ENCODE measurements at places on chromosomes 11 and 22.

GRCh38 chr22:45563362-45564040, 60.8 kb downstream of the FBLN1 start:
- DNase-seq: no peak

- no peak for DNase-seq
Observed at GRCh38 chr11:33652431-33652830, 48.2 kb downstream of the C11orf91 start.

DNA sequence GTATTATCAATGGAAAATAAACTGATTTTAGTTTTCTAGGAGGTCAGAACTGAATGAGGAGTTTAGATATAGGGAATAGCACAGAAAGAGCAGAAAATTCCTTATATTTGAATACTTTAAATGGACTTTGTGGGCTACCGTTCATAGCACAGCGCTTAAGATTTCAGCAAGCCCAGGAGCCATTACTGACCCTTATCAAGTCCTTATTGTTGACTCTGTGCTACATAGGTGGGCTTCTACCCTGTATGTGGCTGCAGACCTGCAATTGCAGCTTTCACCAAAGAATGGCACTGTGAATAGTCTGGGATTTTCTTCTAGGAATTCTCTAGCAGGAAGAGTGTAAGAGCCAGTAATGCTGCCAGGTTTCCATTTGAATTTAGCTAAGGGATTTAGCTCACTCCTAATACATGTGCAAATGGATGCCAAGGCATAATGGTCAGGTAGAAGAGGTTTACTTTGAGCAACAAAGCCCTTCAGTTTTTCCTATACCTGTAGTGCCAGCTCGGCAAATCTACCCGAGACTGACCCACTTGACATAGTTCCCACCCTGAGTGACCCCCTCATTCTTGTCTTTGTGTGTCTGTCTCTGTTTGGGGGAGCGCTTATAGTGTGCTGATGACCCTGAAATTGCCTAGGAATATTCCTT, 42.5 kb upstream of the DLAT start:
- no peak for DNase-seq

DNA sequence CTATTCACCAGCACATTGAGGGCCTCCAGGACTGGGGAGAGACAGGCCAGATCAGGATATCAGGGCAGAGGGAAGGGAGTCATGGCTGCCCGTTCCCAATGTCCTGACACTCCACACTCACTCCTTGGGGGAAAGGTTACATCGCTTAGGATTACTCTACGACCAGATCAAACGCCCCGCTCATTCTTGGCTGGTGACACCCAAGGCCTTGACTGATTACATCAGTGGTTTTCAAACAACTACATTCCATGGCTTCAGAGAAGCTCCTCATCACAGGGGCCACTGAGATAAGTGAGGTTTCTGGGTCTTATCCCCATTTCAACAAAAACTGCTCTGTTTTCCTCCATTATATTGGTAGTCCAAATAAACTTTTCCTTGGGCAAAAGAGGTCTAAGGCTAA, 15.0 kb downstream of the UBE2L6 start:
- no peak for DNase-seq

DNA sequence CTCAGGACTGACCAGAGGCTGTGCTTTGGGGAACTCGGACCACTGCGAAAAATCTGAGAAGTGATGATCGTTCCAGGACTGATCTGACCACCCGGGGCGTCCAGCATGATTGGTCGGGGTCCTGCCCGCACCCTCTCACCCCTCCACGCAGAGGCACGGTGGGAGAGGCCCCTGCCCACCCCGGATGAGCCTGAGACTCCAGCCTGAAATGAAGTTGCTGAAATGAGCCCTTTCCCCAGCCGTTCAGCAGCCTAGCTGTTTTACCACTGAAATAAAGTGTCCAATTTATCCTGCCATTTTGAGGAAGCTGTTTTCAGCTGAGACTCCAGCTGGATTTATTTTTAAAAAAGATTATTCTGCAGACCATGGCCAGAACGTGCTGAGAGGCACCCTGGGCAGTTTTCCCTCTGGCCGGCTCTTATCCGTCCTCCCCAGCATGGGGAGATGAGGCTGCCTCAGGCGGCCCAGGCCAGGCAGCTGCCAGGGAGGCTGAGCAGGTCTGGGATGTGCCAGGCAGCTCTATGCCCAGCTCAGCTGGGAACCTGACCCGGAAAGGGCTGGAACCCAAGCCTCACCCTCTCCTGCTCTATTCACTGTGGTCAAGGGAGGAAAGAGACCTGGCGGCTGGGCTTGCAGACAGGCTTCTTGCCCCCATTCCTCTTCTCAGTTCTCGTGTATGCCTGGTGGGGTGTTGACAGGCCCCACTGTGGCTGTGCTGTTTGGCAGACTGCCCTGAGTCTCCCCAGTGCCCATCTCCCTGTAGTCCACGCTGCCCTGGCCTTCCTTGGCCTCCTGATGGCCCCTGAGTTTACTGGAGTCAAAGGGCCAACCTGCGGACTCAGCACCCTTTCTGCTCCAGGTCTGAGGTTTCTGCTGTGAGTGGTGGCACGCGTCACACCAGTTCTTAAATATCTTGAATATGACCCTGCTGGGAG, 161.0 kb upstream of the B3GAT1 start:
- peak; percentile 1 for DNase-seq

- no peak for DNase-seq
Observed at GRCh38 chr11:106413222-106413621, 335.8 kb downstream of the AASDHPPT start.

- DNase-seq: no peak
Observed at GRCh38 chr22:39448205-39449054, 8.4 kb upstream of the MGAT3 start.

DNA sequence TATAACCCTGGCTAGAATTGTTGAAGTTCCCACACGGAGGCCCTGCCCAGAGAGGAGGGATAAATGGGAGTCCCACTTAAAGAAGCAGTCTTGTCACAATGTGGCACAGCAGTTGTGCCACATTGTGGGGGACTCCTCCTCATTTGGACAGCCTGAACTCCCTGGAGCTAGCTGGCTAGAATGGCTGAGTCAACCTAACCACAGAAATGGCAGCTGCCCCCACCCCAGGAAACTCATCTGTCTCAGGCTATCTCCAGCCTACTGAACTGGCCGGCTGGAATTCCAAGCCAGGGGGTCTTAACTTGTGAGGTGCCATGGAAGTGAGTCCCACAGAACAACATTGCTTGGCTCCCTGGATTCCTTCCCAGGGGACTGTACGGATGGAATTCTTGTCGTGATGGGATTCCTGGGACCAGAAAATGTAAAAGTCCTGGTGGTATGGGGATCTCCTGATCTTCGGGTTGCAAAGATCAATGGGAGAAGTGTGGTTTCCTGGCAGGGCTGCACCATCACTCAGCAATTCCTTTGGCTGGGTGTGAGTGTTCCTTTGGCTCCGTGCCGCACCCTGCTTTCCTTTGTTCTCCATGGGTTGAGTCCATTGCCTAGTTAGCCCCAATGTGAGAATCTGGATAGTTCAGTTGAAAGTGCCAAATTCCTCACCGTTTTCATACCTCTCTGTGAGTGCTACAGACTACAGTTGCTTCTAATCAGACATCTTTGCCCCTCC, 791.2 kb upstream of the FAT3 start:
- DNase-seq: no peak

- DNase-seq: no peak
Observed at GRCh38 chr11:910044-910588, 494 bp downstream of the CHID1 start.

GRCh38 chr11:8025123-8025522, 38.0 kb downstream of the EIF3F start:
- no peak for DNase-seq

DNA sequence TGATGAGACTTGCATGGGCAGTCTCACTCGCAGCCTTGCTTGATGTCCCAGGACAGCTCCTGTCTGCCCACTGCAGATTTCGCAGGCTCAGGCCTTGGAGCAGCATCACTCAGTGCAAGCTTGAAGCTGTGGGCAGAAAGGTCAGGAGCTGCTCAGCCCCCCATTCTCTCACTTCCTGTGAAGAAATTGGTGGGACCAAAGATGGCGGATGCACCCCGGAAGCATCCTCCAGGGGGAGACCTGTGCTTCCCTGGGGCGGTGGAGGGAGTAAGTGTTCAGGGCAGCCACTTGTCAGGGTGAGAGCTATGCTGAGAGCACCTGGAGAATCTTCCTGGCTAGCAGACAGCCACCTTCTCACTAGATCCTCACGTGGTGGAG, 11.3 kb downstream of the PLAAT2 start:
- DNase-seq: no peak

GRCh38 chr11:92480499-92480898, 255.9 kb downstream of the FAT3 start:
- DNase-seq: no peak

DNA sequence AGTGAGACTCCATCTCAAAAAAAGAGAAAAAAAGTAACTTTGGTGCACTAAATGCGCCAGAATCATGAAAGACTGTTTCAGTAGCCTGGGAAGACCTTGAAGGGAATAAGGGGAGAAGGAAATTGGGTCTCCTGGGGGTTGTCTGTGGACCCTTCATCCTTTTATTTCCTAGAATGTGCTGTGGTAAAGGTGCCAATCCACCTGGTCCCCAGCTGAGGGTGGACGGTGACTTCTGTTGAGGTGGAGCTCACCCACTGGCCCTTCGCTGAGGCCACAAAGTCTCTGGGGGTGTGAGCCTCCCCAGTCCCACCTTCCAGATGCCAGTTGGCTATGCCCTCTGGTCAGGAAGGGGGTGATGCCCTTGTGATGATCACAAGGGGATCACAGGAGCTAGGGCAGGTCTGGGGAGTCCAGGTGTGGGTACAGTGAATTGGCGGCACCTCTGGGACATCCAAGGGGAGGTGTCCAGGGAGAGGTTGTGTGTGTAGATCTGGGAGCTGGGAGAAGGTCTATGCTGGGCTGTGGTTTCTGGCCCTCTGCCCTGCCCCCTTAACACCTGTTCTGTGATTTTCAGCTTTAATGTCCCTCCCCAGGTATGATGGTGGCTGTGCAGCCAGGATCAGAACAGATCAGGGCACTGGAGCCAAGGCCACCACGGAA, 34.2 kb upstream of the LMO1 start:
- DNase-seq: no peak

Data from 8988T (cell line).